ENCODE measurements at places on chromosomes 3 and 15.

GRCh38 chr15:70566989-70567388 lies 196.4 kb downstream of the UACA start:
- DNase-seq, result no peak

- no peak for DNase-seq
Observed at GRCh38 chr3:99586701-99587100, 51.7 kb upstream of the COL8A1 start.

- DNase-seq, result no peak
Observed at GRCh38 chr15:40115670-40116093, 7.0 kb upstream of the BMF start.

GRCh38 chr3:169002689-169003088 lies 660.8 kb downstream of the MECOM start:
- DNase-seq, result no peak

DNA sequence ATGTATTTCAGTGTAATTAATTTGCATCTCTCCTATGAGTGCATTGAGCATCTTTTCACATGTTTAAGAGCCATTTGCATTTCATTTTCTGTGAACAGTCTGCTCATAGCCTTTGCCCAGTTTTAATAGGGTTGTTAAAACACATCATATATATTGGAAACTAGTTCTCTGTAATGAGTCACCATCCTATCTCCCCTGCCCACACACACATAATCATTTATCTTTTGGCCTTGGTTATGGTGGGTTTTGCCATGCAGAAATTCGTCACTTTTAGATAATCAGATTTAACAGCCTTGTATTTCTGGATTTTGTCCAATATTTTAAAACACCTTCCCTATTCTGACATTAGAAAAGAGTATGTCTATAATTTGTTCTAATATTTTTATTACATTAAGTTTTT lies 11.9 kb upstream of the CHRM5 start:
- no peak for DNase-seq

GRCh38 chr15:69319384-69320375 lies 21.0 kb downstream of the PAQR5 start:
- no peak for DNase-seq

GRCh38 chr3:79297245-79297960 lies 470.4 kb downstream of the ROBO1 start:
- no peak for DNase-seq

- no peak for DNase-seq
Observed at GRCh38 chr15:80487839-80488390, 83.7 kb downstream of the ARNT2 start.

GRCh38 chr3:122984650-122985049 lies 42.9 kb downstream of the SEMA5B start:
- DNase-seq, result no peak

- no peak for DNase-seq
Observed at GRCh38 chr15:45094358-45094730, 19.6 kb downstream of the DUOX2 start.

- no peak for DNase-seq
Observed at GRCh38 chr3:71166339-71167240, 416.9 kb downstream of the FOXP1 start.

GRCh38 chr3:108218811-108219210 lies 3.4 kb downstream of the IFT57 start:
- no peak for DNase-seq

DNA sequence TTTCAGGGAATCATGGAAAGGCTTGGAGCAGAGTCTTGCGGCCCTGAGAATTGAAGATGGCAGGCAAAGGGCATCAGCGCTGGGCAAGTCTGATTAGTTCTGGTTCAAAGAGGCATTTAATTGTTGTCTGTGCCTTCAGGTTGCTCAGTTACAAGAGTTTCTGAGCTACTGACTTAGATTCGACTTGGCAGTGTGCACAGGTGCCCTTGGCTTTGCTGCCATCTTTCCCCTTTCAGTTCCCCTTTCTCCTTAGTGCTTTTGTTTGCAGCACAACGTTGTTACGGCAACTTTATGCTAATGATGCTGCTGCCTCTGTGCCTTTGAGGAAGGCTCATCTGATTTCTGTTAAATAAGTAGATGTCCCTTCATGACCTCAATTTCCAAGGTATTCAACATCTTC lies 12.5 kb downstream of the P2RY14 start:
- DNase-seq, result no peak

DNA sequence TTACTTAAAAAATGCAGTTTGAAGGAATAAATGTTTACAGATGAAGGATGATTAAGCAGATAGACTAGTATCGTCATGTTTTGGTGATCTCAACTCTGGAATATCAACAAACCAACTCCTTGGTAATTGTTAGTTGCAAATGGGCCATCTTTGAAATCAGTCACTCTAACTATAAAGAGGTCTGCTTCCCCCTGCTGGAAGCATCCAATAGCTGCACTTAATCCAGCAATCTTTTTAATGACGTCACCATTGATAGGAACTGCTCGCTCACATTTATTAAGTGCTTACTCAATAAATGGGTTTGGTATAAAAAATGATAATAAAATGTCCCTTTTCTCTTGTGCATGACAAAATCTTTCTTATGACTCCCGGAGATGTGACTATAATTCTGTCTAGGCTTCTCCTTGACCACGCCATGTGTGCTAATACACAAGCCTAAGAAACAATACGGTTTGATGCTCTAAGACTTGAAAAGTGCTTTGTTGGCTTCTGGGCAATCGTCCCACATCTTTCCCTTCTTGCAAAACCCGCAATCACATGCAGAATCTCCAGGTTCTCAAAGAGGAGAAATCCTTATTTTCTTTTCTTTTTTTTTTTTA lies 227.6 kb upstream of the POU1F1 start:
- DNase-seq, result no peak

GRCh38 chr15:65289261-65289854 lies 2.7 kb upstream of the PARP16 start:
- DNase-seq, result no peak

GRCh38 chr15:90871139-90871715 lies 2.8 kb downstream of the FURIN start:
- DNase-seq, result no peak

DNA sequence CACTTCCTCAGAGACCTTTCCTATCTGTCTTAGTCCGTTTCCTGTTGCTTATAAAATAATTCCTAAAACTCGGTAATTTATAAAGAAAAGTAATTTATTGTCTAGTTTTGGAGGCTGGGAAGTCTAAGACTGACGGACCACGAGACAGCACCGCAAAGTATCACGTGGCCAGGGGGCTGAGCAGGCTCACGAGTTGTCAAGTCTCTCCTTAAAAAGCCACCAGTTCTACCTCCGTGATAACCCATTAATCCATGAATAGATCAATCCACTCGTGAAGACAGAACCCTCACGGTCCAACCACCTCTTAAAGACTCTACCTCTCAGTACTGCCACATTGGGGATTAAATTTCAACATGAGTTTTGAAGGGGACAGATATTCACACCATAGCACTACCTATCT lies 821 bp downstream of the LINS1 start:
- DNase-seq, result no peak

DNA sequence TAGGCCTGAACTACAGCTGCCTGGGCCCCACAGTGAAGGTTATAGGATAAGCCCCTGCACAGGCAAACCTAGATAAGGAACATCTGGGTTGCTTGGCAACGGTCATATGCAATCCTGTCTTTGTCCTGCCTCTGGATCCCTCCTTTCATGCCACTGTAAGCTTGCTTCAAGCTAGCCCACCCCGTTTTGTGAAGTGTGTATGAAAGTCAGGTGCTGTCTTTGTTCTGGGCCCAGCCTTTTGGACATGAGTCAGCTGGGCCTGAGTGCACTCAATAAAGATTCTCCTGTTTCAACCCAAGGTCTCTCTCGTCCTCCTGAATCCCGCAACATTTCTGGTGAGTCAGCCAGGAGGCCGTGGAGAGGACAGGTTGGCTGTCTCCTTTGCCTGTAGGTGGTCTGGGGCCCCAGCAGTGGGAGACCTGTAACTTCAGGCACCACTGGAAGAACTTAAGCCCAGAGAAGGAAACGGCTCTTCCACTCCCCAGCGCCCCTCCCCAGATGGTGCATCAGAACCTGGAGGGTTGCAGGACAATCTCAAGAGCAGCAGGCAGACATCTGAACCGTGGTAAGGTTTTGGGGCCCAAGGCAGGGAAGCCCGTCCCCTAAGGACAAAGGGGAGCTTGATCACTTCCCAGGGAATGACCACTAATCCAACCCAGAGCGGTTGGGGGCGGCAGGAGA lies 8.3 kb upstream of the SLC9C1 start:
- DNase-seq, result no peak

DNA sequence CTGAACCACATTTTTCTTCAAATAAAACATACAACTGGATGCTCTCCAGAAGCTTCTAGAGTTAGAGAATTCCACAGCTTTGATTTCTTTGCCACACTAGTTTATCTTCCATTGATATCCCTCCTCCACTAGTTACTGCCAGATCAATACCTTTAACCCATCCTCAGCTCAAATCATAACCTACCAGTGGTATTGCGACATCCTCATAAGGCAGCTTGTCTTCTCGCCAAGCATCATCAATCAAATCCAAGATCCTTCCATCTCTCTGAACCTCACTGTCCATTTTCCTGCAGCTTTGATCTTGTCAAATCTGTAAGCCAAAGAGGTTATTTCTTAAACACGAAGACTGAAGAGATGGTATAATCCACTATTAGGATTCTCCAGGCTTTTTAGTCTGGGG lies 3.2 kb downstream of the ANAPC13 start:
- no peak for DNase-seq

DNA sequence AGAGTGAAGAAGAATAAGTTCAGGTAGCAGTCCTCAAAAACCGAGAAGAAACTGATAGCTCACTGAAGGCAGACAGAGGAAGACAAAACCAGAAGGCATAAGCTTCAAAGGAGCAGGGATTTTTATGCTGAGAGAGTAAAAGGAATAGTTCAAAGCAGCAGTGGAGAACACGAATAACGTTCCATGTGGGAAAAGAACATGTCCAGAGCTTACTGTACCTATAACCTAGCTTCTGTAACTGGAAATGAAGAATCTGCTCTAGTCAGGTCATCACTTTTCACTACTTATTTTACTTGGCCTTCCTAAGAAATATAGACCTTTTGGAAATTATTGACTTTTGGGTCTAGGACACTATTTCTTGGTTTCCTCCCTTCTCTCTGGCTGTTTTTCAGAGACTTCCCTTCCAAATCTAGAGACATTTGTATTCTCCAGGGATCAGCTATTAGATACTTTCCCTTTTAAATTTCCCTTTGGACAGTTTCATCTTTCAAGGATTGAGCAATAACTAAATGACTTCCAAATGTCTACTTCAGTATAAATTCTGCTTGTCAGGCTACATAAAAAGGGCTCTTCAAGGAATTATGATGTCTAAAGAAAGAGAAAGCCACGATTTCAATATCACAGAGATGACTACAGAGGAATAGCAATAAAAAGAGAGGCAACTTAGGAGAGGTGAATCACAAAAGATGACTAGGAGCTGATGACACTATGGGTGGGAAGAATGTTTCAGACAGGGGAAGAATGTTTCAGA lies 46.7 kb downstream of the UBE3A start:
- DNase-seq, result no peak

- DNase-seq, result no peak
Observed at GRCh38 chr3:24533561-24534193, 39.0 kb upstream of the THRB start.

GRCh38 chr3:48984663-48985062 lies 5.4 kb upstream of the P4HTM start:
- no peak for DNase-seq

GRCh38 chr3:197023241-197023997 lies 6.2 kb downstream of the MELTF start:
- DNase-seq, result no peak

- DNase-seq, result no peak
Observed at GRCh38 chr3:184345317-184346144, 8.1 kb downstream of the FAM131A start.

DNA sequence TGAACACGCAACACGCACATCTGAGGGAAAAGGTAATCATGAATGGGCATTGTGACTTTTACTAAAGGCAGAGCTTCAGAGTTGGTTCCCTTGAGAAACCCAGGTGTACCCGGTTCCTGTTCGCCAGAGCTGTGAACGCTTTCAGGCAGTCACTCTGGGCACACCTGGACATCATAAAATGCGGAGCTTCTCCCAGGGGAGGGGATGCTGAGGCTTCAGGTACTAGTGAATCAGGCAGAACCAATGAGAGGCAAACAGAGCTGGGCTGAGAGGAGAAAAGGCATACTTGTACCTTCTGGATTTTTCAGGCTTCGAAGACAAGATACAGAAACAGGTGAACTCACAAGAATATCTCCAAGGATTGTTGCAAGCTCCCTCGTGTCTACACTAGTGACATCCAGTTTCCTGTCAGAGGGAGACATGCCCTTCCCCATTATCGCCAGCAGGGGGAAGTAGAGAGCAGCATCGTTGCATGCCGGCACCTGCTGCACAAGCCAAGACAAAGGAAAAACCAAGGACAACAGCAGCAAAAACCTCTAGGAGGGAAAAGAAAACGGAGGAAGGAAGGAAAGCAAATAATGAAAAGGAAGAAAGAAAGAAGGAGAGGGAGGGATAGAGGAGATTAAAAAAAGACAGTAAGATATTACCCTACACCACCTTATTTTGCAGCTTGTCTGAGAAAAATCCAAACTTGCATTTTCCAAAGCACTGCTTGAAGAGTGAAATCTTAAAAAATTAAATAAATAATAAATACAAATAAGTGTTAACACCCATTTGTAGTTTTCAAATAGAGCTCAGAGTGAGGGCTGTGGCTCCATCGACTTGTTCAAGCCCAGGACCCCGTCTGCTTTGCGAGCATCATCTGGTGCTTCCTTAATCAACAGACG lies 2.0 kb downstream of the AHSG start:
- DNase-seq, result peak; percentile 60

DNA sequence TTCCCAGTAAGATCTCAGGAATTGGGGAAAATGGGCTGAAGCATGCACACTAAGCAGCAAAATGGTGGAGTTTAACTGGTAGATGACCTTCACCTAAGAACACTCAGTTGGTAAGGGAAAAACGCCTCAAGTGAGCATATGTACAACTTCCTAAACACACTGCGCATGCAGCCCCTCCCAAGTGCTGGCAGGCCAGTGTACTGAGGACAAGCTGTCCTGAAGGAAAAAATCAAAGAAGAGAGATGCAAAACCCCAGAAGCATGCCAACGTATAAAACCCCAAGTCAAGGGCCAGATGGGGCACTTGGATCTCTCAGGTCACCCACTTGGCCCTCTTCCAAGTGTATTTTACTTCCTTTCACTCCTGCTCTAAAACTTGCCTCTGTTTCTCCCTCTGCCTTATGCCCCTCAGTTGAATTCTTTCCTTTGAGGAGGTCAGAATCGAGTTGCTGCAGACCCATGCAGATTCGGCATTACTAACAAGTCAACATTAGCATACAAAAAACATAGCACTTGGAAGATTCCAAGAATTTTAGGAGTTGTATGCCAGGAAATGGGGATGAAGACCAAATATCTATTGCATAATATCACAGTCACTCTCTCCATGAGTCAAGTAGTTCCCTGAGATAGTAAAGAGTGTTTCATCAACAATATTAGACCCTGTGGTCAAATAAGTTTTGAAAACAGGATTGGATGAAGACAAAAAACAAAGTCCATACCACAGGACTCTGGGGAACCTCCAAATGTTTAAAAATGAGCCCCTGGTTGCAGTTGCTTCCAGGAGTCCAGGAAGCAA lies 10.8 kb upstream of the FYCO1 start:
- DNase-seq, result no peak
